ENCODE measurements at places on chromosomes 5 and 9.

GRCh38 chr5:120901199-120901598, 437.1 kb downstream of the PRR16 start:
- no peak for DNase-seq

- no peak for DNase-seq
Measured at GRCh38 chr5:36366883-36367282, 65.2 kb upstream of the RANBP3L start.

DNA sequence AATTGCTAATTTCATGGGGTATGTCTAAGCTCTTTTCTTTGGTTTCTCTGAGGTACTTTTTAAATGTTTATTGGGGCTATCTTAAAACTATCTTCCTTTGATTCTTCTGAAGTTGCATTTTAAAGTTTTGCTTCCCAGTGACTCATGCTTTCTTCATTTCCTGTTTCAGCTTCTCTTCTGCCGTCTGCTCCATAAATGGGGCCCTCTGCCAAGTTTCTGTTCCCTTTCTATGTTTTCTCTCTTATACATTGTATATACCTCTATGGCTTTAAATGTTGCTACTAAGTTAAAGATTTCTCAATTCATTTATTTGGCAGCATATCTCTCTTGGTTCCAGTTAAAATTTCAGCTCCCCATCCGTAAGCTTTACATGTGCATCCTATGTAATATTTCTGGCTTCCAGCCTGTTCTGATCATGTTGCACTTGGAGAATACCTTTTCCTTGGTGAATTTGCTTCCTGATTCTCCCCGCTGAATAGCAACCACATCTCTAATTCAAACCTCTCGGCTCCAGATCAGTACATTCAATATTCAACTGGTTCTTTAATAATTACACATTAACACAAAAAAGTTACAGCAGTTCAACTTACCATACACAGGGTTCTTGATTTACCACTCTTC, 125.3 kb downstream of the ST8SIA4 start:
- no peak for DNase-seq

DNA sequence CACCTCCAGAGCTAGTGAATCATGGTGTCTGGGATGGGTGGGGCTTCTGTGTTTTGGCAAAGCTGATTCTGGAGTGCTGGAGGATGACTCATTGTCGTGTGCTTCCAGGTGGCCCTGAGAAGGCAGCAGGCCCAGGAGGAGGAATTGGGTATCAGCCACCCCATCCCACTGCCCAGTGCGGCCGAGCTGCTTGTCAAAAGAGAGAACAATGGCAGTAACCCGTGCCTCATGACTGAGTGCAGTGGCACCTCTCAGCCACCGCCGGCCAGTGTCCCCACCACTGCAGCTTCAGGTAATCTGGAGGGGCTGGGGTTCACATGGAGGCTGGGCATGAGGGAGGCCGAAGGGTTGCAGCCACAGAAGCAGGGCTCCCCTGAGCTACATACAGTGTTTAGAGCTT, 5.4 kb downstream of the DMRT1 start:
- DNase-seq = no peak

DNA sequence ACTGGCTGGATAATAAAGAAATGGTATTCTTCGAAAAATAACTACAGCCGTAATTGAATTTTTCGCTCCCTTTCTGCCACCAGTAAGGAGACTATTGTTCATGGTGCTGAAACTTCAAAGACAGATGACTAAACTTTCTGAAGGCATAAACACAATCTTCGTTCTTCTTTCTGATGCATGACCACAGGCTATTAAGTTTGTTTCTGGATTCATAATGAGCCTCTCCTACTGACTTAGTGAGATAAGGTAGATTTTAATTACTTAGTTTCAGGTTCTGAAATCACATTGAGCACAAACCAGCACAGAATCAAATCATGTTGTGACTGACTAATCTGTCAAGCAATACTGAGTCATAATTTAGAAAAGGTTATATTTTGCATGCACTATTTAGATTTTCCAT, 441.8 kb upstream of the CCNG1 start:
- no peak for DNase-seq

GRCh38 chr9:127734247-127734746, 797 bp downstream of the TOR2A start:
- DNase-seq = no peak

GRCh38 chr9:35725362-35725761, 6.6 kb downstream of the TLN1 start:
- no peak for DNase-seq

- no peak for DNase-seq
Measured at GRCh38 chr5:9233712-9234111, 312.2 kb downstream of the SEMA5A start.

GRCh38 chr9:5571629-5572232, 57.2 kb upstream of the RIC1 start:
- no peak for DNase-seq

GRCh38 chr5:176540956-176541337, 3.7 kb upstream of the RNF44 start:
- no peak for DNase-seq

DNA sequence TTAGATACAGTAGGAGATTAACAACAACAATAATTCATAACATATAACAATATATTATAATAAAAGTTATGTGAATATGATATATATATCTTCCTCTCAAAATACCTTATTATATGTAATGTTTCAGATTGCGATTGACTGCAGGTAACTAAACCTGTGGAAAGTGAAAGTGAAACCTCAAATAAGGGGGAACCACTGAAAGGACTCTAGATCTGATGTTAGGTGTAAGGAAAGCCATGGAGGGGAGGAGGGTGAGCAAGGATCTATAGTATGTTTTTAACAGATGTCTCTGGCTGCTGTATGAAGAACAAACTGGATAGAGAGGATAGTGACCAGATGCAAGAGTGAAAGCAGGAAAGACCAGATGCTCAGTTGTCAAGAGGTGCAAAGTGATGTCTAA, 5.8 kb upstream of the FSTL4 start:
- no peak for DNase-seq

DNA sequence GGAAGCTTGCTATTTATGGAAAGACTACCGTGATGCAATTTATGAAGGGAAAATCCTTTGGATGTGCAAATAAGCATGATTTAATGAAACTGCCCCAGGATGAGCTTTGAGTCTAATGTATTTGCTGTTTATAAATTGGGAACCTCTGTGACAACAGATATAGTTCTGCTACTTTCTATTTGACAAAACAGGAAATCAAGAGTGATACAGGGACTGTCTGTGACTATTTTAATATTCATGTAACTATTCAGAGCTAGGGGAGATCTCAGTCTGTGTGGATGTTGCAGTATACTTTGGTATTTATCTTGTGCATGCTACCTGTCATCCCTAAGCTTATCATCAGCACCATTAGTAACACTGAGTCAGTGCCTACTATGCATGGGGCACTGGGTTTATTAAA, 132.1 kb downstream of the PDZD2 start:
- DNase-seq = no peak

- DNase-seq = peak; percentile 59
Measured at GRCh38 chr9:92590377-92590776, 54.6 kb upstream of the ECM2 start.

DNA sequence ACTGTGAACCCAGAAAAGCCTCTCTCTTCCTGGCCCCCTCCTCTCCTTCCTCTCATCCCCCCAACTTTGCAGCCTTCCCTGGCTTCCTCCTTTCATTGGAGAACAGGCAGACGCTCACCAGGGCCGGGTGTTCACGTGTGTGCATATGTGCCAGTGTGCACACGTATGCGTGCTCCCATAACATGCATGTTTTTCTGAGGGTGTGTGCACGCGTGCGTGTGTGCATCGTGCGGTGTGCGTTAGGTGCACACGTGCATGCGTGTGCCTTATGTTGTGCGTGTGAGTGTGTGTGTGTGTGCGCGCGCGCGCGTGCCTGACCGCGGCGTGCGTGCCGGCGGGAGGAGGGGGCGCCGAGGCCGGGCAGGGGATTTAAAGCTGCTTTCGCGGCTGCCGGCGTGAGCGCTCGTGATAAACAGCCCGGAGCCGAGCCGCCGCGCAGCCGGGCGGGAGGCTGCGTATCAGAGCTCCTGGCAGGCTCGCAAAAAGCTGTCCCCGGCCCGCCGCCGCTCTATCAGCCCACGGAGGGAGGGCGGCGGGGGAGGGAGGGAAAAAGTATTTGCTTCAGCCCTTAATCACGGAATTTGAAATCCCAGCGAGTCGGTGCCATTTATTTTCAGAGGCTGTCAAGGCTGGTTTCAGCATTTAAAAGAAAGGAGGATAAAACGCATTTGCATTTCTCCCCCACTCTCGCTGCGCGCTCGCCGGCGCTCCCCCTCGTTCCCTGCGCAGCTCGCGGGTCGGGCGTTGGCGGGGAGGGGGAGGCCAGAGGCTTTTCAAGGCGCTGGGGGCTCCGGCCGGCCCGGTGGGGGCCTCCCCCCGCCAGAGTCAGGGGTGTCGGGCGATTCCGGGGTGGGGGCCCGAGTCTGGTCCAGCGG, 183.9 kb downstream of the C9orf50 start:
- DNase-seq = peak; percentile 86

DNA sequence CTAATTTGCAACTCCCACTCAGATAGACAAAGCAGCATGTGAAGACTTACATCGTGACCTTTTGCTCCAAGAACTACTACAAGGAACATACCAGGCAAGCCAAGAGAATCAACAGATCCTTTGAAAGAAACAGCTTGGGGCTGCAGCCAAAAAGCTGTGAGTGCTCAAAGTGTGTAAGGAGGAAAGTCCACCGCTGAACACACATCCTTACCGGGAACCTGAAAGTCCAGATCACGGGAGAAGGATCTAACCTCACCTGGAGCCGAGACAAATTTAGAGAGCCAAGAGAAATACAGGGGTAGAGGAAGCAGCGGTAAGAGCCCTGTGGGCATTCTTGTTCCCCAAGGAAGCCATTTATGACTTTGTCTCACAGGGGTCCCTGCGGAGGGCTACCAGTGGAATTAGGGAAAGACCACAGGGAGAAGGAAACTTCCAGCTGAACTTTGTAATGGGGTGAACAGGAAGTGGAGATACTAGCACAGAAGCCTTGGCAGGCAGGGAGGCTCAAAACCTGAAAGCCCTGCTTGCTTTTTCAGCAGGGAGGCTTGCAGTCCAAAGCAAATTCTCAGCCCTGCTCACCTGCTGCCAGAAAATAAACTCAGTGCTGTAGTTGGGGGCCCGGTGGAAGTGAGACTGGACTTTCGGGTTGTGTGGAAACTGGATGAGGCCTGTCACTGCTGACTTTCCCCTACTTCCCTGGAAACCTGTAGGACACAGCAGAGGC, 350.2 kb downstream of the DTWD2 start:
- DNase-seq = no peak

DNA sequence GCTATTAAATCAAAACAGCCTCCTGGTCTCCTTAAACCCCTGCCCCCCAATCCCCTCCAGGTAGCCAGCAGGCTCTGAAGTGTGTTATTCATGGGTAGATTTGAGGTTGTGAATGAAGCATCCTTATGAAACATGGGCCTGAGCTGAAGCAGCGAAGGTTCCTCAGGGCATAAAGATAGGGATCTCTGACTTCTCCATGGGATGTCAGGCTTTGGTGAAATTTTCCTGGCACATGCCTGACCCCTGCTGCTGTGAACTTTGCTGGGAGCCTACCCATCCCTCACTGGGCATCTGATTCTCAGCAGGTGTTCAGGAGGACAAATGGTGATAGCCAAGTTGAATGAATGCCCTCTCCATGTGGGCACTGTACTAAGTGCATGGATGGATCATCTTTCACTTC, 250.3 kb downstream of the ASTN2 start:
- DNase-seq = no peak

DNA sequence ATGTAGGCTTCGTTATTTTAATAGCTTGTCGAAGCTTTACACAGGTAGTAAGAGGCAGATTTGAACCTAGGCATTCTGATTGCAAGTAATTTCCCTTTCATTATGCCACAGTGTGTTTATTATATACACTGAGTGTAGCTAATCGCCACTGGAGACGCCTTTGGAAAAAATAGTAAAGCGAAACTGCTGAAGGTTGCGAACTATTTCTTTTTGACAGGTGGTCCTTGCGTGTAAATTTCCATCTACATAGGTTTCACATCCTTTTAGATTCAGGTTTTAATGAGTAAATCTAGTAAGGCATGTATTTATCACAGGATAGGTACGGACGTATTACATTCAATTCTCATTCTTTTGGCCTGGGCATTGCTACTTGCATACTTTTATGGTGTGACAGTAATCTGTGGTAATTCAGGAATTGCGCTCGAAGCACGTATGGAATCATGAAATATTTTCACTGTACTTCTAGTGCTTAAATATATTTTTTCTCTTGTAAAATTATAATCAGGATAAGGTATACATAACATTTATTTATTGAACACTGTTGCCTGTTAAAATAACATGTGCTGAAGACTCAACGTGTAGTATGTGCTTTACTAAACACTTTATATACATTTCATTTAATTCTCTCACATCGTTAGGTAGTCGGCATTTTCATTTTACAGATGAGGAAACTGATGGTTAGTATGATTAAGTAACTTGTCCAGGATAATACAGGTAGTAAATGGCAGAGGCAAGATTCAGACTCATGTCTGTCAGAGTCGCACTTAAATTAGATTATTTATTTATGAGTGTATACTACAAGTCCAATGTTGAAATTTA, 1.8 kb downstream of the MARCHF6 start:
- DNase-seq = peak; percentile 35

GRCh38 chr5:156543348-156544145, 216.6 kb downstream of the SGCD start:
- DNase-seq = no peak

DNA sequence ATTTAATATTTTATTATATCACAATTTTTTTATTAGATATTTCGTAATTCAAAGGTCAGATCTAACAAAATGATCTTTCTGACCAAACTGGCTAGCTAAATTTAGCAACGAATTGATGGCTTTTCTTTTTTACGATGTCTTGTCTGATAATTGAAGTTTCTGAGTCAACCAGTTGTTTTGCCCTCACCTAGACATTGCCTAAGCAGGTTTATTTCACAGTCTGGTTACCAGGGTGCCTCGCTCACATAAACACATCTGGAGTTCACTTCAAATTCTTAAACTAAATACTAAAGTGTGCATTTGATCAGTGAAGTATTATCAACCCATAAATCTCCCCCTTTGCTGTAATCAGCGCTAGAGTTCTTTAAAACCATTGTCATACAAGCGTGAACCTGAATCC, 448.3 kb downstream of the TLE4 start:
- DNase-seq = no peak

DNA sequence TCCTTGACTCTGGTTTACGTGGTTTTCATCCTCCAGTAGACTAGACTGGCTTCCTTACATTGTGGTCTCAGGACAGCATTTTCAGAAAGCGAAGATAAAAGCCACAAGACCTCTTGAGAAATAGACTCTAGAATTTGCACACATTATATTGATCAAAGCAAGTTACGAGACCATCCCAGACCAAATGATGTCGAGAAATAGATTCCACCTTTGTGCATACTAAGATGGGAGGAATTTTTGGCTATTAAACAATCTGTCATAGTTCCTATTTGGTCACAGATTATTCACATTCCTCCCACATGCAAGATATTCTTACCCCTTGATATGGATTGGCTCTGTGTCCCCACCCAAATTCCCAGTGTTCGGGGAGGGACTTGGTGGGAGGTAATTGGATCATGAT, 65.6 kb downstream of the TEX10 start:
- no peak for DNase-seq

All from left kidney (tissue), 8 donors.